ENCODE measurements at places on chromosomes 5 and 9.

DNA sequence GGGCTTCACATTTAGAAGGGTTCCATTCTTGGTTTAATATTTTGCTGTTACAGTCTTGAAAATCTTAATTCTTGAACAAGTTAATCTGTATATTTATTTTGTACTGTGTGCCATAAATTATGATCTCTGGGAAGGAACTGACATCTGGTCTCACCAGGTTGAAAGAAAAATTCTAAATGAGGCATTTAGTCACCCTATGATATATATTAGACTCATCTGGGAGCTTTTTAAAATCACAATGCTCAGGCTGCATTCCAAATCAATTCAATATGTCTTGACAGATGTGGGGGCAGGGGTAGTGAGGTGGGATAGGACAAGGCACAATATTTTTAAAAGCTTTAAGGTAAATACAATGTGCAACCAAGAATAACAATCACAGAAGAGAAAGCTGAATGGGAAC lies 569.2 kb downstream of the PRR16 start:
- DNase-seq, result no peak

DNA sequence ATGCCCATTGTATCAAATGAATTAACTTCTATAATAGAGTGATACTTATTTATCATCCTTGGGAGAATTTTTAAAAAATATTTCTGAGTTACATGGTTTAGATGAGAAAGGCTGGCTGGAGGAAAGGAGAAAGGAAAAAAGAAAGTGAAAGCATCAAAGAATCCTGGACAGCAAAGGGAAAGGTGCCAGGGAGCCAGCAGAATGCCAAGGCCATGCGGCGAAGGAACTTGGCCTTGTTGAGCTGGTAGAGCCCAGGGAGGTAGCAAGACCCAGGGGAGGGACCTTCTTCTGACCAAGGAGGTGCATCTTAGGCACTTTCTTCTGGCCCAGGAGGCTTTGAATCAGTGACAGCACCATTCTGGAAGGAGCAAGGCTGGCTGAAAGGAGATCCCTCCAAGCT lies 240.5 kb downstream of the ENC1 start:
- DNase-seq, result no peak

- no peak for DNase-seq
Observed at GRCh38 chr9:113187929-113188595, 33.0 kb downstream of the FKBP15 start.

DNA sequence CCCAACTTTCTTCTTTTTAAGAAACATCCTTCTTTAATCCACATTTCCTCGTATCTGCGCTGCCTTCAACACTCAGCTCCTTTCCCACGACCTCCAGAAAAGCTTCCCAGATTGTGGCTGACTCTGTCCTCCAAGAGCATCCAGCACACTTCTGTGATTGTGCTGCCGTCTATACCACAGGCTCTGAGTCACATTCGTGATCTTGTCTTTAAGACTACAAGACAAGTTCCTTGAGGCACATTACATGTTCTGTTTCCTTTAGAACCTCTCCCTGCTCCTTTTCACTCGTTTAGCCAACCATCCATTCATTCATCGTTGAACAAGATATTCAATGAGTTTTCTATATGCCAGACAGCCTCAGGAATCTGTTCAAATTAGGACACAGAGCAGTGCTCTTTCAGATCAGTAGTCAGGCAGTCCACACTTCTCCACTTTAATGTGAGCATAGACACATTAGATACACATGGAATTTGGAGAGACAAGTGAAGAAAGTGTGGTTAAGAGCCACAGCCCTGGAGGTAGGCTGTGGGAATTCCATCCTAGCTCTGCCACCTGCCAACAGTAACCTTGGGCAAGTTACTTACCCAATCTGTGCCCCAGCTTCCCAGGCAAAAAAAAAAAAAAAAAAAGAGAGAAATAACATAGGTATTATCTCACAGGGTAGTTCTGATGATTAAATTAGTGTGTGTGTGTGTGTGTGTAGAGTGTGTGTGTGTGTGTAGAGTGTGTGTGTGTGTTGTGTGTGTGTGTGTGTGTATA lies 18.9 kb downstream of the WHRN start:
- DNase-seq, result no peak

GRCh38 chr9:20593537-20593936 lies 28.8 kb downstream of the MLLT3 start:
- DNase-seq, result no peak

DNA sequence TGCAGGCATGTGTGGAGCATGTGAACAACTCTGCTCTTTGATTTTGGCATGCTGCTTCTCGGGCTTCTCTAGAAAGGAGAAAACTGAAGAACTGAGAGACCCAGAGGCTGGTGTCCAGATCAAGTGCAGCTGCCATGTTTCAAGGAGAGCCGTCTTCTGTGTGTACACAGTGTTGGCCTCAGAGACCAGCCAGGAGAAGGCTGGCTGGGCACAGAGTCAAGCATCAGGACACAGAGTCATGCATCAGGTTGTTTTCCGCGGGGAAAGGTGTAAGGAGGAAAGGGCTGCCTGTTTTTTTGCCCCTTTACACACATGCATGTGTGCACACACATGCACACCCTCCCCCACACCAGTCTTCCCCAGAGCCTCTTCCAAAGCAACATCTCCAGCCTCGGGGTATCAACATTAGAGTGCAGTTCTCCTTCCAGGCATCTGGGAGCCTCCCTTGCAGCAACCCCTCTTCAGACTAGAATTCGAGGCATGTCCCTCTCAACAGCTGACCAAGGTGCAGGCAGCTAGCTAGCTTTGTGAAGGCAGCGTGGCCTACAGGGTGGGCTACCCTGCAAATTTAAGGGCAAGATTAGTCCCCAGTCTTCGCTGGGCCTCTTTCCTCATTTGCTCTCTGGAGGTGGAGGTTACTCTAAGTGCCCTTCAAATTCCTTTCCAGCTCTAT lies 180.9 kb downstream of the AOPEP start:
- DNase-seq, result no peak

- DNase-seq, result no peak
Observed at GRCh38 chr9:123631862-123632261, 275.9 kb downstream of the CRB2 start.

DNA sequence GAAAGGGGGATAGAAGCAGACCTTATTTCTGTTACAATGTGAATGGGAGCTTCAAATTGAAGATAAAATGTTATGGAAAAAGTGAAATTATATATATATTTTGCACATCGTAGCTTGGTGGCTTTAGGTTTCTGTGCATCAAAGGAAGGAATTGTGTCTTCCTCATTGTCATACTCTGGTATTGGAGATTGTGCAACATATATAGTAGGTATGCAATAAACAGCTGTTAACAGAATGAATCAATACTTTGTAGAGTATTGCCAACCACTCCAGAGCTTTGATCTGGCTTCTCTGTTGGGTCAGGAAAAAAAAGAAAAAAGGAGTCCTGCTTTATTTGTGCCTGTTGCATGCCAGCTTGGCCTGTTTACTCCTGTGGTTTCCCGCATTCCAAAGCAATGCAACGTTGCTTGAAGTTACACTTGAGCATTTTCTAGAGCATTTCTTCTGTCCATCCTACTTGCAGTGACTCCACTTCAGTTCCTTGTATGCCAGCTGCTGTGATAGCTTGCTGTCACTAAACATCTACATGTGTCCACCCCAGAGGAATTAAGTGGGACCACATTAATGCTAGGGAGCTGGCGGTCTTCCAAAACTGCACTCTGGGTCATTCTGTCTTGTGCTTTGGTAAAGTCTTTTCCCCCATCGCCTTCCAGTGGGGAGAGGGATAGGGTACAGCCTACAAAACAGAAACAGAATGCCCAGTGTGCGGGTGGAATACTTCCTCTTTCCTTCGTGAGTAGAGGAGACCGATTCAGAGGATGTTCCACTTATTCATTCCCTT lies 62.0 kb upstream of the MEF2C start:
- no peak for DNase-seq

DNA sequence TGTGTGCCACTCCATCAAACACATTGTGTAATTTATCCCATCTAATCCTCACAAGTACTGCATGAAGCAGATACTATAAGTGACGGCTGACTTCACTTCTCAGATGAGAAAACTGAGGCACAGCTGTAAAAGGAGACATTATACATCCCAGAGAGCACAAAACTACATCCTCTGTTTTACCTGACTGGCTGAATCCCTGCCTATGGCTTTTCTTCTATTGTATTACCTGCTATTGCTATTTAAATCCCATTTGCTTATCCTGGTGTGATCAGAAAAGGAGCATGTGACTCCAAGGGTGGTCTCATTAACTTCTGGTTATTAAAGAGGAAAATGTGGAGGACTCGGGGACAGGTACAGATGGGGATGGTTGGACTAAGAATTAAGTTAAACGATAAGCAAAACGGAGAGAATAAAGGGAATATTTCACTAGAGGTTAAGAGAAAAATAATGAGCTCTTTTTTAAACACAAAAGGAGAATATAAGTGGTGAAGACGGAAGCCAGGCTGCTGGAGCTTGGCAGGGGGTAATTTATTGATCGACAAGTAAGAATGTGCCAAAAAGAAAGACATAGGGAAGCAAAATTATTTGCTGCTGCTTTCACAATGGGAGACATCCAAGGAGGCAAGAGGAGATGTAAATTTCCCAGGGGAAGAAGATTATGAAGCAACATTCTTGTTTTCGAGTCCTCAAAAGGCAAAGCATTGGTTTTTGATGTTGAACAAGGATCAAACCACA lies 155.7 kb upstream of the GPR151 start:
- no peak for DNase-seq

DNA sequence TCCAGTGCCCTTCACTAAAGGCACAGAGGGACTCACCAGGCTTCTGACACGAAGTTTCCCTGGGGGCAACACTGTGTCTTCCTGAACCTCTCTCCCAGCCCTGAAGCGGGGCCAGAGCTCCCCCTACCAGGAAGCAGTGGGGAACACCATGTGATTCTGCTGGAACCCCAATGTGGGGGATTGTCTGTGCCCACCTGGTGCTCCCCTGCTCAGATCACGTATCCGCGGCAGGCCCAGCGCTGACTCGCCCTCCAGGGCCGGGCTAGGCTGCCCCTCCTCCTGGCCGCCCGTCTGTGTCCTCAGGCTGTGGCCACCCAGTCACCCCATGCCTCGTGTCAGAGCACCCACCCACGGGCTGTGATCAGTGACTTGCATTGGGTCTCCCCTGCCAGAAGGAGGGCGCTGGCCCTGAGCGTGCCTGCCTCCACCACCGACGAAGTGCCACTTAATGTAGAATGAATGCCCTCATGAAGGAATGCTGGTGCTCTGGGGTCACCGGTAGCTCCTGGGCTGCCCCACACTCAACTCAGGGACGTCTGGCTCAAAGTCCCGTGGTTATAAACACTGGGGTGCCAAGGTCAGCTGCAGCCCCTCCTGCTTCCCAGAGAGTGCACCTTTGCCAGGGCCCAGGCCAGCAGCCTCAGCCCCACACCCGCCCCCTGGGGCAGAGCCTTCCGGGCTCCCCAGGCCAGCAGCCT lies 22.1 kb downstream of the SARDH start:
- DNase-seq, result no peak

- DNase-seq, result no peak
Observed at GRCh38 chr5:109299557-109299956, 110.2 kb downstream of the PJA2 start.

- no peak for DNase-seq
Observed at GRCh38 chr9:34689512-34689911, 1.6 kb downstream of the CCL19 start.

DNA sequence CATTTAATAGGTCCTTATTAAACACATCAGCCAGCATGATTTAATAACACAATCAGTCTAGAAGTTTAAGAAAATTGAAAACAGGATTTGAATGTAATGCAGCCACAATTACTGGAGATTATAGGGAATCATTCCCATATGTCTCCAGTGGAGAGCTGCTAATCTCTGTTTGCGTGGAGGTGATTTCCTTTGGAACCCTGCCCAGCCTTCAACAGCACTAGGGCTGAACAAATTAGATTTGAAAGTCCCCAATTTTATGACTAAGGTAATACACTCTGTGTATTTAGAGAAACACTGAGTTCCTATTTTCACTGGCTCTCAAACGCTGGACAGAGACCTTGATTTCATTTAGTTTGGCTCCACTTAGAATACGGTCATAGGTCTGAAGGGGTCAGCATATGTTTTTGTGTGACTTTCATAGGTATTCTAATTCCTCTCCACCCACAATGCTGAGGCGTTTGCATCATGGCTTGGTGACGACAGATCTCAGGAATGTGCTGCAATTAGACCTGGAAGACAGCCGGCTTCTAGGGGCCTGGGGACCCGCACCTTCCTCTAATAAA lies 508.3 kb downstream of the EBF1 start:
- no peak for DNase-seq

- no peak for DNase-seq
Observed at GRCh38 chr9:133521122-133522072, 3.4 kb downstream of the MYMK start.

DNA sequence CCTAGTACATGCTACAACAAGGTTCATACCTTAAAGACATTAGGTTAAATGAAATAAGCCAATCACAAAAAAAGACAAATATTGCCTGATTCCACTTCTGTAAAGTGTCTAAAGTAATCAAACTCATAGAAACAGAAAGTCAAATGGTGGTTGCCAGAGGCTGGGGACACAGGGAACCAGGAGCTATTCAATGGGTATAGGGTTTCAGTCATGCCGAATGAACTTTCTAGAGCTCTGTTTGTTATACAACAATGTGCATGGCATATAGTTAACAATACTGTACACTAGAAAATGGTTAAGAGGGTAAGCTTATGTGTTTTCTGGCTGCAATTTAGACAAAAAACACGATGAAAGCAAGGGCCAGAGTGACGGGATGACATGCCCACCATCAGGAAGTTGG lies 70.8 kb upstream of the EGFLAM start:
- no peak for DNase-seq

DNA sequence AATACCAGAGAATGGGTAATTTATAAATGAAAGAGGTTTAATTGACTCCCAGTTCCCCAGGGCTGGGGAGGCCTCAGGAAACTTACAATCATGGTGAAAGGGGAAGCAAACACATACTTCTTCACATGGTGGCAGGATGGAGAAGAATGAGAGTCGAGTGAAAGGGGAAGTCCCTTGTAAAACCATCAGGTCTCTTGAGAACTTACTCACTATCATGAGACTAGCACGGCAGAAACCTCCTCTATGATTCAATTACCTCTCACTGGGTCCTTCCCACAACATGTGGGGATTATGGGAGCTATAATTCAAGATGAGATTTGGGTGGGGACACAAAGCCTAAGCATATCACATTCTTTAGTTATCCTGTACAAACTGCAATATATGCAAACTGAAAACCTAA lies 609.4 kb downstream of the MTRR start:
- no peak for DNase-seq

- no peak for DNase-seq
Observed at GRCh38 chr9:93315118-93315517, 131.2 kb downstream of the WNK2 start.

DNA sequence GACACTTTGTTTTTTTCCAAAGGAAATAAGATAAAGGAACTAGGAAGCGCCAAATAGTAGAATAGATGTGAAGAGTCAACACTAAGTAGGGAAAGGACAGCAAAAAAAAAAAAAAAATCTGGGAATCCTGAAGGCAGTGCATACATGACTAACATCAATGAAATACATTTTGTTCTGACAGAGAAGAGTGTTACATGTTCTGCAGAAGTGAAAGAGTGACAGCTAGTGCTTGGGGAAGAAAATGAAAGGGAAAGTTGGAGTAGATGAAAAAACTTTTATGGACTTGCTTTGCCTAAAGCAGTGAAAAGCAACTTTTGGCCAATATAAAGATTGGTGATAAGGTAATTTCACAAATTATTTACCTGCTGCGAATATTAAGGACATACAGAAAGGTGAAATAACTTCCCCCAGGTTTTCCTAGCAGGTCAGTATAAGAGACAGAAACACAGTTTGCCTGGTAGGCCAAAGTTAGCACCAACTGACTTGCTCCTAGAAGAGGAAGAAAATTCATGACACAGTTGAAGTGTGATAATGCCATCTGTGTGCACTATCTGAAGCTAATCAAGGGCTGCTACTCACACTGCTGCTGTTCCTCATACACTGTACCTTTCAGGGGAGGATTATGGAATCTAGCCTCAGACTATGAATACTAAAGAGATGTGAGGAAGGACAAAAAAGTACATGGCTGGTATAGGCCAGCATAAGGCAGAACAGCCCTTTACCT lies 38.6 kb downstream of the RANBP6 start:
- no peak for DNase-seq

Data from activated gamma-delta T cell treated with anti-CD3 and anti-CD28 coated beads, Interleukin-2, amount 50 U/mL, for 16 hours (primary cell).